ENCODE measurements at places on chromosomes 16 and 17.

DNA sequence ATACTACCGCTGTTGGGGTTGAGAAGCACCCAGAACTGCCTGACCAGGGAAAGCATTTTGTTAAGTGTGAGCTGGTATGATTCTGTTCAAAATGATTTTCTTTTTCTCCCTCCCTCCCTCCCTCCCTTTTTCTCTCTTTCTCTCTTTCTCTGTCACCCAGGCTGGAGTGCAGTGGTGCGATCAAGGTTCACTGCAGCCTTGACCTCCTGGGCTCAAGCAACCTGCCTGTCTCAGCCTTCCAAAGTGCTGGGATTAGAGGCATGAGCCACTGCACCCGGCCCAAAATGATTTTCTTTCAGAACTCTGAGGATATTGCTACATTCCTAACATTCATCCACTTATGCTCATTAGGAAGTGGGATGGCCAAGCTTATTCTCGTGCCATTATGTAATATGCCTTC lies 41.3 kb downstream of the SLC47A1 start:
- no peak for DNase-seq

GRCh38 chr17:61397086-61397842 lies 2.4 kb upstream of the TBX2 start:
- DNase-seq = no peak

DNA sequence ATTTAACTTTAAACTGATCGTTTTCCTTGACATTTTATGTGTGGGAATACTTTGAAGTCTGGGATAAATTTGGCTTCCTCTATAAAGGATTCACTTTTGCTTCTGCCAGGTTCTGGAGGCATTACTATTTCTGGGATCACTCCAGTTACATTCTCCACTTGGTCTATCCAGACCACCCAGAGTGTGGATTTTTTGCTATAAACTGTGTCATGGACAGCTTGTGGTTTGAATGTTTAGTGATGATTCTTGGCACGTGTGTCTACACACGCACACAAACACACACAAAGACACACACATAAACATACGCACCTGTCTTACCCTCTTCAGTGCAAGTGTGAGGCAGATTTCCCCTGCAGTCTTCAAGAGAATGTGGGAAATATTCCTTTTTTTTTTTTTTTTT lies 27.4 kb upstream of the MSI2 start:
- DNase-seq = no peak

DNA sequence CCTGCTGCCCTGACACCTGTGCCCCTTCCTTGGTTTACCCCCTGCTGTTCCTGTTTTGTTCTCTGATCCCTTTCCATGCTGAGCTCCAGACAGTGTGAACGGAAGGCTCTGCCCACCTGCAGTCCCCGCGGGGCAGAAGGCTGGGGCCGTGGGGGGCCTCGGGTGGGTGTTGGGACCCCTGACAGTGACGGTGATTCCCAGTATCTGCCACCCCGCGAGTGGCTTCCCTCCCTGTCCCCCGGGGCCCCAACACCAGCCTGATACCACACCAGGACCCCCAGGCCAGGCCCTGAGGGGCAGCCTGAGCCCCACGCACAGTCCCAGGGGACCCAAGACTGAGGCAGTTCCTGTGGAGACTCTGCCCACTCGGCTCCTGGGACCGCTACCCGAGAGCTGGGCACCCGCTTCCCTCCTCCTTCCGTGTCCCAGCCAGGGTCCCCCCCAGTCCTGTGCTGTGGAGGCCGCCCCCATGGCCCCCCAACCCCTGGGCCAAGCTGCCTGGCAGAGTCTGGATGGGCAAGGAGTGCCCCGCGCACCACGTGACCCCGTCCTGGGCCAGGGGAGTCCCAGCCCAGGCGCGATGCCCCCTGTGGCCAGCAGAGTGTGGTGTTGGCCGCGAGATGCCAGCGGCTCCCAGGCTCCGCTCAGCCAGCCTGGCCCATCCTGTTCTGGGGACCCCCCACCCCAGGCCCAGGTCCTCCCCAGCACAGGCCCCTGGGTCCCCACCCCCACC lies 10.0 kb upstream of the C1QTNF8 start:
- DNase-seq = no peak

DNA sequence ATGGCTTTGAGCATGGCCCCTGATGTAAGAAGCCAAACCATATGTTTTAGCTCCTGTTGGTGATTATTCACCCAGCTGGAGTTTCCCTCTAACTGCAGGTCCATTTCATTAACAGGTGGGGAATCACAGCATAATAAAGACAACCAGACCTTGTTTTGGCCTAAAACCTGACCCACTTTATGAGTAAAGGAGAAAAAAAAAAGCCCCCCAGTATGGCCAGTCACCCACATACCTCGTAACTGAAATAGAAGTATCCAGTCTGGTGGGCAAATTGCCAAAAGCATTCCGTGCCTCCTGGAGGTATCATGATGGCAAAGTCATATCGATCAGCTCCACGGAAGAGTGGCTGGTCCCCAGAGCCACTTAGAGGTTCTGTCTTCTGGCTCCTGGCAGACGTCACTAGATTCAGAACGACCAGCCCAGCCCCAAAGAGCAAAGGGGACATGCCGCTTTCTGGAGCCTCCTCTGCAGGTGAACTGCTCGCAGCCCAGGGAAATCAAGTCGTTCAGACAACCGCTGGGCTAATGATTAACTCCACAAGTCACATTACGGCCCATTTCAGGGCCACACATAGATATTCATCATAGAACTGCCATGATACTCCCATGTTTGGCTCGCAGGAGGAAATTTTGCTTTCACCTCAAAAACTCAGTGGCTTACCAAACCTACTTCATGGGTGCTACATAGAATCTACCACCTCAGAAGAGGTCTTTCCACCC lies at the start of gene TMED6:
TSS of gene TMED6 (minus strand) at position 478 of the 719 bp plus-strand sequence. CDS start at position 445, 33 bp downstream.
- no peak for DNase-seq

GRCh38 chr17:82436601-82437324 lies 13.8 kb downstream of the CYBC1 start:
- DNase-seq = no peak

- no peak for DNase-seq
These were observed 6.2 kb downstream of the SBK1 start for GRCh38 chr16:28298511-28298878.

GRCh38 chr17:2017274-2017941 lies 7.7 kb downstream of the RTN4RL1 start:
- no peak for DNase-seq

DNA sequence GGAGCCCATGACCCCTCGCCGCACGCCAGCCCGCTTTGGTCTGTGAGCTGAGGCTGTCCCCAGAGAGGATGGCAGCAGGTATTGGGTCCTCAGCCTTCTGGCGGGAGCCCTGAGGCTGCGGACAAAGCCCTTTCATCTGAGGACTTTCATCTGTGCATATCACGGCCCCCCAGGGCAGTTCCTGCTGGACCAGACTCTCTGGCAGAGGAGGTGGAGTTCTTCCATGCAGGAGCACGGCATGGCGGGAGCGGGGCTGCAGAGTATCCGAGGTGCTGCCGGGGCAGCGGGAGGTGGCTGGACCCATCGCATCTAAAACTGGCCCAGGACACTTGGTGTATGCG lies 18.8 kb downstream of the DHX38 start:
- no peak for DNase-seq

DNA sequence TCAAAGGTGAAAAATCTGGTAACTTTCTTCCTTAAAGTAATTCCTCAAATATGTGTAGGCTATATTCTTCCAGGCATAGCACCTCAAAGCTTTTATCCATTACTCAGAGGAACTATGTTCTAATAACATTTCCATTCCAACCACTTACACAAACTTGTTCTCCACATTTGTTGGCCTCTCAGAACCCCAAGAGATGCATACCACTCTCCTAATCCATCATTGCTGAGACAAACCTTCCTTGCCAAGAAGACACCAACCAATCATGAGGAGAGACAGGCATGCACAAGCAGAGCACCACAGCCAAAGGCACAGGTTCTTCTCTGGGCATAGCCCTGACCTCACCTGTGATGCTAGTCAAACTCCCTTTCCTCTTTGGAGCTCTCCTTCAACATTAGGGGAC lies 20.9 kb downstream of the CDH11 start:
- DNase-seq = no peak

- DNase-seq = no peak
These were observed 382.8 kb downstream of the SEC14L1 start for GRCh38 chr17:77523540-77523939.

GRCh38 chr16:47492428-47493377 lies 31.6 kb downstream of the PHKB start:
- no peak for DNase-seq

GRCh38 chr17:81165246-81166032 lies at the start of gene PVALEF:
PVALEF (plus strand) TSS chr17:81165507; CDS start chr17:81181227, 15,720 bp downstream.
- no peak for DNase-seq

- DNase-seq = no peak
These were observed 24.5 kb downstream of the CDK5RAP3 start for GRCh38 chr17:47995241-47995935.

DNA sequence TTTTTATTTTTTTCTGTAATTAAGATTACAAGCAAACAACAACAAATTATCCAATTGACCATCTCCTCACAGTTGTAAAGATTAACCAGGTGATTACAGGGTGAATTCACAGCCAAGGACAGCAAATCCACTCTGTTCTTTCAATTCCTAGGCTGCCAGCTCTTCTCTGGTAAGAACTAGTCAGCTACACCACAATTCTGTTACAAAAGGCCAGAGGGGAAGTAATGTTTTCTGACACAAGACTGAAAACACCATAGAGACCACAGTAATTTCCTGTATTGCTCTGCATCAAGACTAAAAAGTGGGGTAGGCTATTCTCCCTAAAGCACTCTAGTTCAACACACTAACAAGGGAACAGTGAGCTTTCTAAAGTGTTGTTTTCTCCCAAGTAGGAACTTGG lies 10.6 kb downstream of the CA10 start:
- DNase-seq = no peak

DNA sequence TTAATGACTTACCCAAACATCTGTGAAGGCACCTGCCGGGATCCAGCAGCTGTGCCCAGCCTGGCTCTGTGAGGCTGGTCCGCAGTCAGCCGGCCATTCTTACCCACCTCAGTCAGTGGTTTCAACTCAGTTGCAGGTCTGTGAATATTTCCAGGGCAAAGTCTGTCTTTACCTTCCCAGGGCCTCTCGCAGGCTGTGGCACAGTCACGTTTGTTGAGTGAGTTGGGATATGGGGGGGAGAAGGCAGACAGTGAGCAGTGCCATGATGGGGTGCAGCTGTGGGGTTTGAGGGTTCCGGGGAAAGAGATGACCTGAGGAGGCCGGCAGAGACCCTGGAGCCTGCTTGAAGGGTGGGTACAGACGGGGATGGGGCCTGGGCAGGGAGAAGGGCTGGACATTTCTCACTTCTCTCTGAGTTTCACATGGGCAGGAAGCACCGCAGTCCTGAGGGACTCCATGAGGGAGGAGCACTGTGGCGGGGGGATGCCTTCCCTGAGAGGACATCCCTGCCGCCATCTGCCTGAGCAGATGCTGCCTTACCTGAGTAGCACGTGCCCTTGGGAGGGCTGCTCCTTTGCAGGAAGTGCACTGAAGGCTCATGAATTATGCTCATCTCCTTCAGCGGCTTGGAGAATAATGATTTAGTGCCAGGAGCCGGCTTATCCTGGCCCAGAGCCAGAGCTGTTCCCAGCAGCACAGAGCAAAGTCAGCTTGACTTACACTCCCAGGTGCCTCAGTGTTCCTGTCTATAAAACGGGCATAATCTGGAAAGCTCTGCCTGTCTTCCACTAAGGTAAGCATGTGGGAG lies 48.1 kb downstream of the KSR1 start:
- no peak for DNase-seq

GRCh38 chr16:21302898-21303528 lies 24.9 kb upstream of the CRYM start:
- peak; percentile 28 for DNase-seq

DNA sequence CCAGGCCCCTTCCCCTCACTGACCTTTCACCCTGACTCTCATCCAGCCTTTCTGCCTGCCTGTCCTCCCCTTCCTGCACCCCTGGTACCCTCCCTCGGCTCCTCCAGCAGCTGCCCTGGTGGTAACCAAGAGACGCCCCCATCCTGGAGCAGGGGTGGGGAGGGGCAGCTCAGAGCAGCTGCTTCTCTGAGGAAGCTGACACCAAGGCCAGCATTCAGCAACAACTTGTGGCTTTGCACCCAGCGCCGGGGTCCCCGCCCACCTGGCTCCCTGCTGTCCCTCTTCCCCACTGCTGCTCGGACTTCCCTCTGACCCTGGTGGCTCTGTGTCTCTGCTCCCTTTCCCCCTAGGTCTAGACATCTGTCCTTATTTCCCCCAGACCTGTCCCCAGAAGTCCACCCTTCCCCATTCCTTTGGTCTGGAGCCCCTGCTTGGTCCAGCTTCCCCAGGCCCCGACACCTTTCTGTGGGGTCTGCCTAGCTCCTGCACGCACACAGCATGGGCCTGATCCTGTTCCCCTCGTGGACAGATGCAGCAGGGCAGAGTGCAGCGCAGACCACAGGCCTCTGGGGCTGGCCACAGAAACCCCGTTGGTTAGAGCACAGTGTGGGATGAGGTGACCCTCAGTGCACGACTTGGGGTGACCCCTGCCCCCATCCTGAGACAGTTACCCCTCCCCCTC lies 1.2 kb upstream of the ATP2A1 start:
- DNase-seq = no peak

- DNase-seq = no peak
These were observed 26.2 kb downstream of the TEKT5 start for GRCh38 chr16:10668322-10669045.

DNA sequence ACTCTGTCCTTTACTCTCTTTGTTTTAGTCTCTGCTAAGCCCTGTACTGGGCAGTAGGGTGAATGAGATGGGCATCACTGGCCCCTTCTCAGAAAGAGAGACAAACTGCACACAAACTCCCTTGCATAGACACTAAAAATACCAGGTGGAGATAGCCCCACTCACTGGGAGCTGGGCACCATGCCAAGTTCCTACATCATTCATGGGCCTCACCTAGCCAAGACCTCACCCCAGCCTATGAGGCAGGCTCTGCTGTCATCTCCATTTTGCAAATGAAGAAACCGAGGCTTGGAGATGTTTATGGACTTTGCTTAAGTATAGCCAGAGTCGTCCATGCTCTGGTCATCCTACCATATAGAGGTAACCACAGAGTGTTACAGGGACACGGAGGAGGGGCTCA lies 499.8 kb upstream of the CDH11 start:
- no peak for DNase-seq

- no peak for DNase-seq
These were observed 35.2 kb upstream of the KIFC3 start for GRCh38 chr16:57837305-57838125.
